Gastroesophageal sphincter (tissue), 4 donors: ENCODE measurements at places on chromosomes 1 and 21. TPM values are rescaled to one million over a fixed set of nuclear protein-coding genes. Genes with fewer than 3 reads are reported as not detected.

PGLYRP4 gene
- total RNA-seq: not detected

KCNQ4 gene
- total RNA-seq: 25.5 TPM

ASCL5 gene
- total RNA-seq: not detected

OLFM3 gene
- total RNA-seq: 0.13 TPM

CD48 gene
- 8.5 TPM for total RNA-seq

RNU1-3 gene
- under 0.01 TPM for total RNA-seq

DDOST gene
- total RNA-seq: 116 TPM

LCE2A gene
- total RNA-seq: not detected

SLC44A5 gene
- total RNA-seq: 0.27 TPM

ACTN2 gene
- total RNA-seq: 14.1 TPM

AMPD1 gene
- not detected for total RNA-seq

LRRC53 gene
- total RNA-seq: not detected

CDC42 gene
- total RNA-seq: 218 TPM

STUM gene
- total RNA-seq: 3.1 TPM

INSRR gene
- under 0.01 TPM for total RNA-seq

PPM1J gene
- 0.35 TPM for total RNA-seq

TMEM269 gene
- not detected for total RNA-seq

FCER1G gene
- 74.6 TPM for total RNA-seq

CASQ1 gene
- total RNA-seq: 3.0 TPM

CLCC1 gene
- total RNA-seq: 29.2 TPM

SLC35A3 gene
- 37.8 TPM for total RNA-seq

DENND2D gene
- total RNA-seq: 16.6 TPM

ETS2 gene
- 51.1 TPM for total RNA-seq

KCNJ9 gene
- not detected for total RNA-seq

TMPRSS3 gene
- total RNA-seq: 0.52 TPM

ZNF697 gene
- total RNA-seq: 5.6 TPM
